ENCODE measurements at places on chromosomes 11 and 22. TPM values are rescaled to one million over a fixed set of nuclear protein-coding genes. Genes with fewer than 3 reads are reported as not detected.

- DNase-seq = no peak
Observed at GRCh38 chr22:20206709-20207215, 55.9 kb upstream of the CCDC188 start.

Gene KRTAP5-10
- not detected for total RNA-seq

DNA sequence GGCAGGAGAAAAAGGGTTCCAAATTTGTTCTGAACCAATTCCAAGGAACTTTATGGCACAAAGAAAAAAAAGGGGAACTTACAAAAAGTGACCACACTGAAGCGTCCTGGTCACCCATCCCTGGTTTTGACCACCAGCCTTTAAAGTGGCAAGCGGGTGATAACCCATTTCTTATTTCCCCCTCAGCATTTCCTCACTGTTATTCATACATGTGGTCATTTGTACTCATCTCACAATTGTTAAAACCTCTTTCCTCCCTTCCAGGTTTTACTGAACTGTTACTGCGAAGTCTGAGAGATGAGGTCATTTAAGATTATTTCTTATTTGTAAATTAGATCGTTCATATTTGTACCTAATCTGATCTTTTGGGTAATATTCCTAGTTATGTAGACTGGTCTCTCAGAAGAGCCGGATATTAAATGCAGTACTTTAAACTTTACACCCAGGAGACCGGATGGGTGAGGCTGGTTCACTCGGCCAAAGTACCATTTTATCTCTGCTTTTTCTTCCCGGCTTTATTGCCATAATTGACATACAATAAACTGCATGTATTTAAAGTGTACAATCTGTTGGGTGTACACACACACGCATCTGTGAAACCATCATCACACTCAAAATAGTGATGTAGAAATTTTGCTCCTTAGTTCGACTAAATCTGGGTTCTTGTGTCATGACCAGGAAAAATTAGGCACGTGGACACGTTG lies 47.0 kb downstream of the CDPF1 start:
- DNase-seq = no peak

- no peak for DNase-seq
Observed at GRCh38 chr11:64343767-64344559, 4.0 kb downstream of the CCDC88B start.

Gene KREMEN1
- 18.9 TPM for total RNA-seq

- no peak for DNase-seq
Observed at GRCh38 chr22:37920126-37920525, 14.0 kb downstream of the MICALL1 start.

Gene BIRC2
- 160 TPM for total RNA-seq

Gene NRIP3
- 17.9 TPM for total RNA-seq

GRCh38 chr11:117011541-117011898 lies 86.7 kb downstream of the SIK3 start:
- no peak for DNase-seq

- DNase-seq = no peak
Observed at GRCh38 chr11:65781152-65781961, 581 bp upstream of the AP5B1 start.

- DNase-seq = peak; percentile 34
Observed at GRCh38 chr11:96012086-96012824, 88.3 kb upstream of the MTMR2 start.

Gene TRIM49
- not detected for total RNA-seq

DNA sequence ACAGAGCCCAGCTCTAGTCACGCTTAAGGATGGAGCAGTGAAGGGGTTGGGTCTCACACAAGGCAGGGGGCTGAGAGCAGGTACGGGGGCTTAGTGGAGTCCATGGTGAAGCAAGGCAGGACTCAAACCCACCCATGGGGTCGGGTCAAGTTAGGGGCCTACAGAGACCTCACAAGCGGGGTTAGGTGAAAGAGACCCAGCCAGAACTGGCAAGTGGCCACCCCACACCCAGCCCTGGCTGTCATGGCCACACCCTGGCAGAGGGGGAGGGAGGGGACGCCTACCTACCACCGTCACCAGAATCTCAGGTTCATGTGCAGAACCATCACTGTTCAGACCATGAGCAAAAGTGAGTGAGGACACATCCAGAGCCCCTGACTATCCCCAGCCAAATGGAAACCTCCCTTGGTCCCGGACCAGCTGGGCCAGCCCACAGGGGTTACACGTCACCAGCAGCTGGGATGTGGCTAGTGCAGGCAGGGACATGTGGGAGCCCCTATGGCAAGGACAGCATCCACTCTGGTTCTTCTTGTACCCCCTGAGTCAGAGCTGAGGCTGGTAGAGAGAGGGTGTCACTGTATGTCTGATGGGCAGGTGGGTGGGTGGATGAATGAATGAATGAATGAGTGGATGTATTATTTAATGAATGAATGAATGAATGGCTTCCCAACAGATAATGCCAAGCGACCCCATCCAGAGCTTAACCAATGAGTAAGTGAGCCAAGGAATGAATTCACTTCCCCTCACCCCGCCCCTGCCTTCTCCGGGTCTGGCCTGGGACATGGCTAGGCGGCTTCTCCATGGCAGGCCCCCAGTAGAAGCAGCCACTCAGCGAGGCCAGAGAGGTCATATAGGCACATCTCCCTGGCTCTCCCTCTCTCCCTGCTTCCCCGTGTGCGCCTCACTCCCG lies 681.6 kb downstream of the TBC1D22A start:
- DNase-seq = no peak

- DNase-seq = no peak
Observed at GRCh38 chr11:45294499-45294898, 8.4 kb upstream of the SYT13 start.

All from occipital lobe (tissue), 3 donors.